ENCODE measurements at places on chromosomes 1 and 21.

DNA sequence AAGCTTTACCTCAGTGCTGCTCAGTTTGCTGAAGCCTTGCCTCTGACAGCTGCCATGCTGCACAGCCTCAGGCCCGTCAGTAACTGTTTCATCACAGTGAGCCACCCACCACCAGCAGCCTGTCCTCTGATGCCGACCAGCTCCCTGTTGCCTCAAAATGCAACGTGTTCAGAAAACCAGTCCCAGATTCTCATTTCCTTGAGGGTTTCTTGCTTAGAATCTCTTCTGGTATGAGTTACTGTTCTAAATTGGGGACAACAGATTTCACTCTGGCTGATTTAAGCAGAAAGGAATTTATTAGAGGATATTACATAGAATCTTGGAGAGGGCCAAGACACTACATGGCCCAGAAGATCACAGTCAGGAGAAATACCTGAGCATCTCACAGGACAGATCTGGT lies 11.0 kb downstream of the UBL4B start:
- DNase-seq: no peak

DNA sequence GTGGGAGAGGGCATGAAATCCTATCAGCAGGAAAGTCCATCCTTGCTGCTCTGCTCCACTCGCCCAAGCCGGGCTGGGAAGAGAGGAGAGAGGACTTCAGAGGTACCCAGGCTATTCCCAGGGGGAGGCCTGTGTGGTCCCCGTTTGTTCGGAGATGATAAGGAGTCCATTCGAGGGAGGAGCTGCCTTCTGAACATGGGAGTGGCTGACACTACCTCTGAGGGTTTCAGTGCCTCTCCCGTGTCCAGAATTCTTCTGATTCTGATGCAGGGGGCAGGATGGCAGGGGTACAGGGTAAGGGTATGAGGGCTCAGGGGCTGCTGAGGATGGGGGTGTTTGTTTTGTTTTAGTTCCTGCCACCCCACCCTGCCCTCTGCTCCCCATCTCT lies 40.4 kb downstream of the BACE2 start:
- no peak for DNase-seq

GRCh38 chr1:203177470-203178039 lies 1.9 kb upstream of the MYBPH start:
- no peak for DNase-seq

DNA sequence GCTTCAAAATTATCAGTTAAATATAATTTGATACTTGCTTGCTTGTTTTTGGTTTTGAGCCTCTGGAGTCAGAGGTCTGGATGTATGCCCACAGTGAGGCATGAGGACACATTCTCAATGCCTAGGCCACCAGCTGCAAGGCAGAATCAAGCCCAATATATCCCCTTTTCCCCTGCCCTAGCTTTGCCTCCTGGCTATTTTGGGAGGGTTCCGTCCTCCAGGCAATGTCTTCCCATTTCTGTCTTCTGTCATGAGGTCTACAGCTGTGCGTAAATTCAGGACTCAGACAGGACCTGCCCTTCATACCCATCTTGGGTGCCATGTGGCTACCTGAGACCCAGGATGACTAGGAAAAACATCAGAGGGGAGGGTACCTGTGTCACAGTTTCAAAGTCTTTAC lies 19.2 kb downstream of the NRDC start:
- DNase-seq: no peak

DNA sequence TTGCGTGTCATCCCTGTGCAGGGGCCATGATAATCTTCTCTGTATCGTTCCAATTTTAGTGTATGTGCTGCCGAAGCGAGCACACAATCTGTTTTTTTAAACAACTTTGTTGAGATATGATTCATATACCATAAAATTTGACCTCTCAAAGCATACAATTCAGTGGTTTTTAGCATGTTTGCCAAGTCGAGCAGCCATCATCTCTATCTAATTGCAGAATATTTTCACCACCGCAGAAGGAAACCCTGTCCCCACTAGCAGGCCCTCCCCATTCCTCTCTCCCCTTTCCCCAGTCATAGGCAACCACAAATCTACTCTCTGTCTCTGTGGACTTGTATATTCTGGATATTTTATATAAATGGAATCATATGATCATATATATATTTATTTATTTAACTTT lies 78.7 kb upstream of the TINAGL1 start:
- no peak for DNase-seq

- DNase-seq: no peak
Observed at GRCh38 chr1:235980976-235981375, 83.9 kb downstream of the NID1 start.

Measured in activated CD4-positive, alpha-beta T cell treated with anti-CD3 and anti-CD28 coated beads, Interleukin-2, amount 50 U/mL, for 1 hour (primary cell).